ENCODE measurements at places on chromosomes 12 and 14.

DNA sequence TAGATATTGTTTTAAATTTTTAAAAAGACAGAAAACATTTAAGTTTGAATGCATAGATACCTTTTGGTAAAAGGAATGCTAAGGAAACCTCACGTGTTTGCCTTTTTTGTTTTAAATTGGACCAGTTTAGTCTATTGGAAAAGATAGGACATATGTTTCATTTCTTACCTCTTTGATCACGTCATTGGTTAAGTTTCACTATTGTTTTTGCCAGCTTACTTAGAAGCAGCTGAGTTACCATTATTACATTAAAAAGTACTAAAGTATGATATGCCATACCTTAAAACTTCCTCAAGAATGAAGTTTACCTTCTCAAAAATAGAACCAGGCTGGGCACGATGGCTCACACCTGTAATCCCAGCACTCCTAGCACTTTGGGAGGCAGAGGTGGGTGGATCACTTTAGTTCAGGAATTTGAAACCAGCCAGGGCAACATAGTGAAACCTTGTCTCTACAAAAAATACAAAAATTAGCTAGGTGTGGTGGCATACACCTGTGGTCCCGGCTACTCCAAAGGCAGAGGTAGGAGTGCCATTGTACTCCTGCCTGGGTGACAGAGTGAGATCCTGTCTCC, 54.4 kb downstream of the SRGAP1 start:
- no peak overlapping the region for H3K27ac ChIP-seq
- DNase-seq: no peak
- H3K4me3 ChIP-seq: no peak overlapping the region

GRCh38 chr14:77052281-77053044, 24.0 kb upstream of the IRF2BPL start:
- peak overlapping the region; percentile 92 for H3K27ac ChIP-seq
- no peaks in the 10 kb centered on the region for H3K27me3 ChIP-seq
- H3K36me3 ChIP-seq: no peaks in the 10 kb centered on the region
- H3K4me1 ChIP-seq: peaks cover 29% of the 10 kb centered on the region
- H3K4me3 ChIP-seq: no peak overlapping the region

DNA sequence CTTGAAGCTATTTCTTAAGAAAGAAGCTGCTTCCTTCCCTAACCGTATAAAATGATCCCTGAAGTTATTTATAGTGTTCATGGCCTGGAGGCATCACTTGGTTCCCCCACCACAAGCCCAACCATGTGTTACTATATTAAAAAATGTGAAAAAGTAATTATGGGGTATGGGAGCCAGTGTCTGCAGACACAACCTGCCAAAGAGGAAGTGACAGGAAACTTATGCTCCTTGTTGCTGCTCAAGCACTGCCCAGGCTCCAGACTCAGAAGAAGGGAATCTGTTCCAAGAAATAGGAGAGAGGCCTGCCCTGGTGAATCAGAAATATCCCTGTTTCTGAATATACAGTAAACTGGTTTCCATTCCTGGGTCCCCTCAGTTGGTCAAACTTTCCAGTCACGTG, 217.2 kb upstream of the BMP4 start:
- no peak for DNase-seq
- H3K36me3 ChIP-seq: no peaks in the 10 kb centered on the region
- H3K27me3 ChIP-seq: no peaks in the 10 kb centered on the region
- no peak overlapping the region for H3K27ac ChIP-seq
- no peak overlapping the region for H3K4me3 ChIP-seq

DNA sequence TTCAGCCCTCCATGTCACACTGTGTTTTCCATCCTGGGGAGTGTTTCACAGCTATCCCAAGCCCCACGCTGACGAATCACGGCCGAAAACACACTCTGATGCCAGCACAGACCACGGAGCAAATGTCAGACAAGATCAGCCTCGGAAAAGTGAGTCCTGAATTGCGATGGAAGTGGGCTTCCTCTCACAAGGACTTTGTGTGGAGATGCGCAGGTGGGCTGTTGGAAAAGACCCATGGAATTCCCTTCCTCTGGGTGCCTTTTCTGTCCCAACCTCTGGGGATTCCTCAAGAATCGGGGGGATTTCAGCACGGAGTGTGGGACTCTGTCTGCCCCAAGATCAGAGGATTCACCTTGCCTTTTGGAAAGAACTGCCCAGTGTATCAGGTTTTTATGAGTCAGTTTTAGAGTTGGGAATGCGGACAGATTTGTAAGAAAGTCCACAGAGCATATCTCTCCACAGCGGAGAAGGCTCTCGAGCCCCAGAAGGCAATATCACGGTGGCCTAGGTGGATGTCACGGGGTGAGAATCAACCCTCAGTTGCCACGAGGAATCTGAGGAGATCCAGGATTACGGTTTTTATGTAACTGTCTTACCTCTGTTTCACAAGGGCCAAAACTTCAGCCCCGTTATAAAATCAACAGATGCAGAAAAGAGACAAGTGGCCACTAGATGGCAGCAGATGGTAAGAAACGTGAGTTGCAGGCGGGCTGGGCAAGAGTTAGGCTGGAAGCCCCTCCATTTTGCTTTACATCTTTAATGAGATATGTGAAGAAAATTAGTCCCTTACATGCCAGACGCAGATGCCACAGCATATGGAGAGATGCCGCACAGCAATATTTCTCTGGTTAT, 201.9 kb downstream of the DAD1 start:
- no peaks in the 10 kb centered on the region for H3K4me1 ChIP-seq
- H3K27me3 ChIP-seq: peaks cover 7% of the 10 kb centered on the region
- DNase-seq: peak; percentile 50
- H3K36me3 ChIP-seq: no peaks in the 10 kb centered on the region
- no peak overlapping the region for H3K27ac ChIP-seq
- no peak overlapping the region for H3K4me3 ChIP-seq

GRCh38 chr12:100986595-100987547, 192.3 kb downstream of the ANO4 start:
- H3K36me3 ChIP-seq: no peaks in the 10 kb centered on the region
- H3K4me3 ChIP-seq: no peak overlapping the region
- H3K27ac ChIP-seq: no peak overlapping the region
- DNase-seq: no peak

GRCh38 chr12:103928682-103929045, 1.5 kb upstream of the HSP90B1 start:
- peaks cover 20% of the 10 kb centered on the region for H3K4me1 ChIP-seq
- no peaks in the 10 kb centered on the region for H3K27me3 ChIP-seq
- H3K27ac ChIP-seq: no peak overlapping the region
- H3K4me3 ChIP-seq: no peak overlapping the region
- DNase-seq: peak; percentile 26

GRCh38 chr14:68782091-68782981, 10.5 kb downstream of the ZFP36L1 start:
- H3K27me3 ChIP-seq: no peaks in the 10 kb centered on the region
- peaks cover 38% of the 10 kb centered on the region for H3K4me1 ChIP-seq
- DNase-seq: peak; percentile 2
- no peak overlapping the region for H3K27ac ChIP-seq
- H3K4me3 ChIP-seq: no peak overlapping the region
- H3K36me3 ChIP-seq: peaks cover 3% of the 10 kb centered on the region

DNA sequence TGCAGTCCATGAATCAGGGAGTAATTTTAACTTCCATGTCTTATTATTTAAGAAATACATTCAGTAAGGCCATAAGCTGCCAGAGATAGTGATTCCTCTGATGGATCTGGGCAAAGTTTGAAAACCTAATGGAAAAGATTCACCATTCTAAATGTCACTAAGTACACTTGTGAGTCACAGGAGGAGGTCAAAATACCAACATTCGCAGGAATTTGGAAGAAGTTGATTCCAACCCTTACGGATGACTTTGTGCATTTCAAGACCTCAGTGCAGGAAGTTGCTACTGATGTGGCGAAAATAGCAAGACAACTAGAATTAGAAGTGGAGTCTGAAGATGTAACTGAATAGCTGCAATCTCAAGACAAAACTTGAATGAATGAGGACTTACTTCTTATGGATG, 69.8 kb downstream of the OSBPL8 start:
- H3K27me3 ChIP-seq: no peaks in the 10 kb centered on the region
- H3K36me3 ChIP-seq: no peaks in the 10 kb centered on the region
- H3K4me1 ChIP-seq: no peaks in the 10 kb centered on the region

DNA sequence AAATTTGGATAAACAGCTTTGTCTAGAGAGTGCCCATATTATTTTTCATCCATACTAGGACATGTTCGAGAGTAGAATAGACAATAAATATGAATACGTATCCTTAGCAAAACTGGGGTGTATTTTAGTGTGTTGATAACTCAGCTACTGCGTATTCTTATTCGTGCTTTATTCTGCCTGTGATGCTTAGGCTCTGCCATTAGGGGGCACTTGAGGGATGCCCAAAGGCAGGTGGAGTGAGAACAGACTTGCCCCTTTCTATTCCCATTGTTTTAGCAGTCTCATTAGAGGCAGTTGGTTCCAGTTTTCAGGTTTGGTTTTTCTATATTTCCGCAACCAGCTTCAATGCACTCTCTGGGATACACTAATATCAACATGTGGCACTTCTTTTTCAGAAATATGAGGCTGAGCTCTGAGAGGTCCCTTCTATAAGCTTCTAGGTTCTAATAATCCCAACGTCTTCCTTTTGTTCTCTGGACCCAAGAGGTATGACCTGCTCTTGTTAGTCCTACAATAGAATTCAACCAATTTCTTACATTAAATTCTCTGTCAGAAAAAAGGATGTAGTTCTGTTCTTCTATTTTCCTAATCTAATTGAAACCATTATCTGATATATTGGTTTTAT, 985.7 kb upstream of the FBXO33 start:
- H3K27ac ChIP-seq: no peak overlapping the region
- no peak for DNase-seq
- H3K36me3 ChIP-seq: no peaks in the 10 kb centered on the region
- H3K4me3 ChIP-seq: no peak overlapping the region
- H3K27me3 ChIP-seq: no peaks in the 10 kb centered on the region

DNA sequence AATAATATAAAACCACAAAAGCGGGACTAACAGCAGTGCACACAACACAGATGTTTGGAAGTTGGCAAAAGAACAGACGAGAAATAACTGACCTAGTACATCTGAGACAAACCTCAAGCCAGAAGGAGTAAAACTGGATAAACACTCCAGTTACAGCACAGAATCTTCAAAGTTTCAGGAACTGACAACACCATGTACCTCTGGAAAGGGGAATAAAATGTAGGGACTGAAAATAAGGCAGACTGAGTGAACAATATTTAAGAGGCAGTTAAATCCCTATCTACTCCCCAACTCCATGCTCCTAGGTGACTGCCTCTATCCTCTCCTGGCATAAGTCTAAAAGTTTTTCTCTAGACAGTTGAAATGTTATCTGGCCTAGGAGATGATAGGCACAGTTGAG, 57.9 kb downstream of the ZFYVE21 start:
- no peak overlapping the region for H3K27ac ChIP-seq
- no peak overlapping the region for H3K4me3 ChIP-seq
- no peaks in the 10 kb centered on the region for H3K36me3 ChIP-seq
- no peaks in the 10 kb centered on the region for H3K4me1 ChIP-seq

DNA sequence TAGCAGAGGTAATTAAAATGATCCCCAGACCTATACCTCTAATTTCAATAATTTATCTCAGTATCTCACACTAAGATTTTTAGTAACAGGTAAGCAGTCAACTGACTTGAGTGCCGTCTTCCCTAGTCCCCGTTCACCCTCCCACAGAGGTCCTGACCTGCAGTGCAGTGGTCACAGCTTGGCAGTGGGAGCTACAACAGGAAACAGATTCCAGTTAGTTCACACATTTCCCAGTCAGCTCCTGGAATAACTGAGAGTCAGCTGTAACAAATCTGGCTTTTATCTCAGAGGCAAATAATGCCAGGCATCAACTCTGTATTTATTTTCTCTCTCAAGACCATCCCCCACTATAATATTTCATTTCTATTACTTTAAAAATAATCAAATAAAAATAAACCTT, 308.2 kb downstream of the ATP23 start:
- H3K36me3 ChIP-seq: no peaks in the 10 kb centered on the region
- no peaks in the 10 kb centered on the region for H3K27me3 ChIP-seq
- H3K4me1 ChIP-seq: no peaks in the 10 kb centered on the region
- H3K27ac ChIP-seq: no peak overlapping the region
- no peak for DNase-seq
- no peak overlapping the region for H3K4me3 ChIP-seq

GRCh38 chr12:110680032-110680431, 8.9 kb downstream of the HVCN1 start:
- H3K4me3 ChIP-seq: no peak overlapping the region
- H3K36me3 ChIP-seq: no peaks in the 10 kb centered on the region
- H3K4me1 ChIP-seq: no peaks in the 10 kb centered on the region
- H3K27ac ChIP-seq: no peak overlapping the region
- H3K27me3 ChIP-seq: no peaks in the 10 kb centered on the region

DNA sequence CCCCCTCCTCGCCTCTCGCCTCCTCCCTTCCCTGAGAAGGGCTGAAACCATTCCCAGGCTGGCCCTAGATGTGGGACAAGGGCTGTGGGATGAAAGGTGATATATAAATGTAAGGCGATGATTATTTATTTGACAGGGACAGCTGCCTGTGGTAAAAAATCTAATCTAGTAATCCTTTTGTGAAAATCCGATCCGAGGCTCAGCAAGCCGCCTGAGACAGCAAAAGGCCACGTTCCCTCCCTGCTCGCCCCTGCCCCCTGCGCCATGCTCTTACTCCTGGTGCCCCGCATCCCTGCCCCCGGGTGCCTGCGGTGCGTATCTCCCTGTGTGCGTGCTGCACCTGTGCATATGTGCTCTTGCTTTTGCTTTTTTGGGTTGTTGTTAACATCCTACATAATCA, 65.2 kb downstream of the TSPAN9 start:
- H3K4me3 ChIP-seq: no peak overlapping the region
- no peak overlapping the region for H3K27ac ChIP-seq
- H3K36me3 ChIP-seq: no peaks in the 10 kb centered on the region
- H3K4me1 ChIP-seq: peaks cover 5% of the 10 kb centered on the region

DNA sequence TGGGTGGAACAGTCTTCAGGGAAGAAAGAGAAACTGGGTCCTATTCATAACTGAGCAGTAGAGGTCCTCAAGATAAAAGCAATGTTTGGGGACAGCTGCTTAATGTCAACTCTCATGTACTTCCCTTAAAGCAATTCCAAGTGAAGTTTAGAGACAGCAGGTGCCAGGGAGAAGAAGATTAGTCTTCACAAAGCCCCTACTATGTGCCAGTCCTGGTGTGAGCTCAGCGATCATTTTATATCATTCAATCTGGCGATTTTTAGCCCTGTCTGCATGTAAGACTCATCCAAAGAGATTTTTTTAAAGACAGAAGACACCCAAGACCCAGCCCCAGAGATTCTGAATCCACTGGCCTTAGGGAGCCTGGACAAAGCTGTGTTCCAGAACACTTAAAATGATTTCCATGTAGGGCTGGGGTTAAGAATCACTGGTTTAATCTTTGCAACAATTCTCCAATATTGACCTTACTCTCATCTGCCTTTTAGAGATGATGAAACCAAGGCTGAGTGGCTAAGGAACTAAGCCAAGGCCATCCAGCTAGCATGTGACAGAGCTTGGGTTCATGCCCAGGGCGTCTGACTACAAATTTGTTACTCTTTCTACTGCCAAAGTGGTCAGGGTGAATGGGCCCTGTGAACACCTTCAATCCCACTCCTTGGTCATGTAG, 404.5 kb upstream of the TBX3 start:
- peak; percentile 91 for DNase-seq
- no peaks in the 10 kb centered on the region for H3K27me3 ChIP-seq
- peaks cover 18% of the 10 kb centered on the region for H3K4me1 ChIP-seq
- H3K27ac ChIP-seq: peak overlapping the region; percentile 80
- no peak overlapping the region for H3K4me3 ChIP-seq
